Activated T-helper 9 cell treated with anti-CD3 and anti-CD28 coated beads, Interleukin-2, amount 50 U/mL, for 16 hours (primary cell): ENCODE measurements at places on chromosomes 7 and 10.
A peak's percentile ranks its signal among the peaks of the same experiment; 100 is the strongest.

DNA sequence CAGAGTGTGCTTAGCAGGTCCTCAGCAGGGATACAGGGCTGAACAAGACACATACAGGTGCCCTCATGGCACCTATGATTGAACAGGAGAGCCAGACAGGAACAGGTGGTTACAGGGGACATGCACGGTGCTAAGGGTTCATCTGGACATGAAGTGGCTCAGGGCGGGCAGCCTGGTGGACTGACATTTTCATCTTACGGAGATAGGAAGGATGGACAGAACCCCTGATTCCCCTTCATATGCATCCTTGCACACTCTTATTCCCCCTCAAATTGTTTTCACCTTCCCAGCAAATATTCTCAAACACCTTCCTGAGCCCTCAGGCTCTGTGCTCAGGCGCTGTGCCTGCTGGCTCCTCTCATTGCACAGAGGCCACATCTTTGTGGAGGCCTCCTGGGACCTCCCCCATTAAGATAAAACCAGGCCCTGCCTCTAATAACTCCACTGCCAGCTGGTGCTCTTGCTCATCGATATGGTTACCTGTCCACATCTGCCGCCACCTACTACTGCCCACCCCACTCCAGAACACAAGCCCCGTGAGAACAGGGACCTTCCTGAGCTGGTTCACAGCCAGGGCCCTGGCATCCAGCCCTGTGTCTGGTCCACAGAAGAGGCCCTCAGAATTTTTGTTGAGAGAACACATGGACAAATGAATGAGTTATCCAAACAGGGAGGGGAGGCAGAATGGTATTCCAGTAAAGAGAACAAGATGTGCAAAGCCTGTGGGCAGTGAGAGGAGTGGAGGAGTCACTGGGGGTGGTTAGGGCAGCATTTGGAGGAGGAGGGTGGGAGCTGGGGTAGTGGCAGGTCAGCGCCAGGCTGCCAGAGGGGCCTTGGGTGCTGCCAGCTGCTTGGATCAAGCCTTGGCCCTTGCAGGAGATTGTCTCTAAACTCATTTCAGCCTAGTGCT lies 68.9 kb upstream of the AQP1 start:
- DNase-seq: no peak

DNA sequence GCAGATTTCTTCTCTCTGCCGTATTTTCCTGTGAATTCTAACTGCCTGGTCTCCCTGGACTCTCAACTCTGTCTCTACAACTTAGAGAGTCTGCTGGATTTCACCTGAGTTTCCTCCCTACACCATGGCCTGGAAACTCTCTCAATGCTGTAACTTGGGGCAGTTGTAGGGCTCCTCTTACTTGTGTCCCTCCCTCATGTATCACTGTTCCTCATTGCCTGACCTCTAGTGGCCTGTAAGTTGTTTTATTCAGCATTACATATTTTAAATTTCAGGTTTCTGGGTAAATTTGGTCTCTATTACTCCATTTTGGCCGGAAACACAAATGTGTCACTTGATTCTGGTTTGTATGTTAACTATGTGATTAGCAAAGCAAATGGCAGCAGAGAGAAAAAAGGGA lies 70.9 kb downstream of the DYNC1I1 start:
- DNase-seq: no peak

- DNase-seq: no peak
These were observed 11.3 kb downstream of the CPA2 start for GRCh38 chr7:130277763-130278643.

DNA sequence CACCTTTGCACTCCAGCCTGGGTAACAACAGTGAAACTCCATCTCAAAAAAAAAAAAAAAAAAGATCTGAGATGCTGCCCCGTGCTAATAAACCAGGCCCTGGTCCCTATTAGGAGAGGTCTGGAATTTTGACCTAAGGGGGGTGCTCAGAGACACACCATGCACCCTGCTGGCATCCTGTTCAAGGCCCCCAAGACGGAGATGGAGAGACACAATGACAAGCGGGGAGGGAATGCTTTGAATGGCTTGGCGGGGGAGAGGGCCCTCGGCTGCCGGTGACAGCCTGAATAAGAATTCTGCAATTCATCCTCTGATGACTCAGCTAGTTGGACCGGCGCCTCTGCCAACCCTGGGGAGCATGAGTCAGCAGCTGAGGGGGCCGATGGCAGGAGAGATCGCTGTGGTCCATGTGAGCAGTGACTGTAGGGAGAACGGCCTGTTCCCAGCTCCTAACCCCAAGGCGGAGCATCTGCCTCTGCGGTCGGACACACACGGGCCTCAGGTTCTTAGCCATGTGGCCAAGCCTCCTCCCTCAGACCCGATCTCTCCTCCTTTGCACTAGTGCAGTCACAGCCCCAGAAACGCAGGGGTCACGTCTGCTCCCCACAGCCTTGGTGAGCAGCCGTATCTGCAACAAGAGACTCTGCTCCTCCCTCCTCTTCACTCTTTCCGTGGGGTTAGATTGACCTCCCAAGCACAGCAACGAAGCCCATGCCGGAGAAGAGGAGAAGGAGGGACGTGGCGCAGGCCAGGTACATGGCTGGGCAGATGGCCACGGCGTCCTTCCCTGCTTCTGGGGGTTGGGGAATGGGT lies 14.9 kb downstream of the TRIM56 start:
- peak; percentile 45 for DNase-seq

DNA sequence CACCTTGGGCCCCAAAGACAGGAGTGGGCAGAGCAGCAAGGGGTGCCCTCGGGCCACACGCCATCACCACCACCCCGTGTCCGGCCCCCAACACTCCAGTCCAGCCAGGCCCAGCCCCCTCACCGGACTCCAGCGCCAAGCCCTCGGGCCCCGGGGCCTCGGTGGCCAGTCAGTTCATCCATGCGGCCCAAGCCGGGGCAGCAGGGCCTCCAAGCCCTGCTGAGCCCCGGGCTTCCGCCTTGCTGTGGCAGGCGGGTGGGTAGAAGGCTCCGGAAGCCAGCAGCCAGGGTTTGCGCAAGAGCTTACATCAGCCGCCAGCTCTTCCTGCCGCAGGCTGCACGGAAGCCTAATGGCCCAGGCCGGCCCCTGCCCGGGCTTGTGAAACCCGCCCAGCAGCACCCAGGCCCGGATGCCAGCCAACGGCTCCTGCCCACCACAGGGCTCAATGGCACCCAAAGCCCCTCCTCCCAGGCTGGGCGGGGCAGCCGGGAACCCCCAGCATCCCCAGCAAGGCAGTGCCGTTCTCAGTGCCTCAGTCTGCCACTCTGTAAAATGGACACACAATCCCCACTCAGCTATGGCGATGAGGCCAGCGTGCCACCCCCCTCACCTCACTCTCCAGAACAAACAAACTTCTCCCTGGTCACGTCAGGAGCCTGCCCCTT lies 26.5 kb downstream of the TNRC18 start:
- peak; percentile 82 for DNase-seq

- no peak for DNase-seq
These were observed 11.3 kb downstream of the GPRIN2 start for GRCh38 chr10:46544989-46545791.

- DNase-seq: no peak
These were observed 113.0 kb downstream of the EXOC4 start for GRCh38 chr7:133365917-133366316.
